ENCODE measurements at places on chromosomes 2 and 18.
A peak's percentile ranks its signal among the peaks of the same experiment; 100 is the strongest.

- DNase-seq, result no peak
These were observed 128.8 kb upstream of the BCL2L11 start for GRCh38 chr2:110991911-110992310.

GRCh38 chr2:149733936-149734685, 146.5 kb upstream of the MMADHC start:
- DNase-seq, result no peak

DNA sequence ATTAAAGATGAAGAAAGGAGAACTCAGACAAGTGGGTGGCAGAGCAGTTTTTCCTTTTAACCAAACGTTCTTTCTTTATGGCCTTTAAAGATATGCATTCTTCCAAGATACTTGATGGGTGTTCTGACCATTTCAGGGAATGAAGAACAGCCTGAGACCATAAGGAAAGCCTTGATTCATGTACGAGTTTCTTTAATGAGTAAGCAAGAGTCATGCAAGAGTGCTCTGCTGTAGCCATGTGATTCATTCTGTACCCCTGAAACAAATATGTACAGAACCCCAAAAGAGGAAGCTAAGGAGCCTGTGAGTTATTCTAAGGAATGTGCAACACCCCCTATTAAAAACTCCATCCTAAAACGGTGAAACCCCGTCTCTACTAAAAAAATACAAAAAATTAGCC, 372.8 kb downstream of the MTX2 start:
- DNase-seq, result no peak

GRCh38 chr18:55384551-55385275, 203.3 kb downstream of the TCF4 start:
- DNase-seq, result no peak

GRCh38 chr2:200788121-200788718, 23.5 kb upstream of the BZW1 start:
- no peak for DNase-seq

- DNase-seq, result no peak
These were observed 613.5 kb downstream of the MBD2 start for GRCh38 chr18:53610957-53611356.

DNA sequence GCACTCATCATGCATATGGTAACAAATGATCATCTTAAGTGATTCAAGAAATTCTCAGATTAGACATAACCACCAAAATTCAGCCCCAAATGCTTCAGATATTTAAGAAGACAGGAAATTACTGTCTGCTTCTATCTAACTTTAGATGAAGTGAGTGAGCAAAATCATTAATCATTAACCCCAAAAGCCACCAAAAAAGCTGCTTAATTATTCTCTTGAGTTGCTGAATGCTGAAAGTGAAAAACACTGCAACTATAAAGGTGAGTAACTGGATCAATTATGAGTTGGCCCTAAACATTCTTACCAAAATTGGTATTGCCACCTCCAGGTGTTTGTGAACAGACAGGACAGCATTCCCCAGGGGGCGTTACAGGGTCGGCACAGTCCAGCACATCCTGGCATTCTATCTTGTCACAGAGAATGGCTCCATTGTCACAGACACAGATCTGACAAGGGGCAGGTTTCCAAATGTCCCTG, 69.6 kb downstream of the COL5A2 start:
- DNase-seq, result no peak

GRCh38 chr2:134308474-134309385, 54.9 kb downstream of the MGAT5 start:
- DNase-seq, result no peak

- DNase-seq, result peak; percentile 1
These were observed 19.7 kb upstream of the ANKRD53 start for GRCh38 chr2:70958759-70959158.

Measured in head of caudate nucleus (tissue), 42 donors.